T47D (cell line): ENCODE measurements at places on chromosomes 6 and 20.

GRCh38 chr6:14286144-14286543 is 168.6 kb downstream of the CD83 start:
- DNase-seq, result no peak

DNA sequence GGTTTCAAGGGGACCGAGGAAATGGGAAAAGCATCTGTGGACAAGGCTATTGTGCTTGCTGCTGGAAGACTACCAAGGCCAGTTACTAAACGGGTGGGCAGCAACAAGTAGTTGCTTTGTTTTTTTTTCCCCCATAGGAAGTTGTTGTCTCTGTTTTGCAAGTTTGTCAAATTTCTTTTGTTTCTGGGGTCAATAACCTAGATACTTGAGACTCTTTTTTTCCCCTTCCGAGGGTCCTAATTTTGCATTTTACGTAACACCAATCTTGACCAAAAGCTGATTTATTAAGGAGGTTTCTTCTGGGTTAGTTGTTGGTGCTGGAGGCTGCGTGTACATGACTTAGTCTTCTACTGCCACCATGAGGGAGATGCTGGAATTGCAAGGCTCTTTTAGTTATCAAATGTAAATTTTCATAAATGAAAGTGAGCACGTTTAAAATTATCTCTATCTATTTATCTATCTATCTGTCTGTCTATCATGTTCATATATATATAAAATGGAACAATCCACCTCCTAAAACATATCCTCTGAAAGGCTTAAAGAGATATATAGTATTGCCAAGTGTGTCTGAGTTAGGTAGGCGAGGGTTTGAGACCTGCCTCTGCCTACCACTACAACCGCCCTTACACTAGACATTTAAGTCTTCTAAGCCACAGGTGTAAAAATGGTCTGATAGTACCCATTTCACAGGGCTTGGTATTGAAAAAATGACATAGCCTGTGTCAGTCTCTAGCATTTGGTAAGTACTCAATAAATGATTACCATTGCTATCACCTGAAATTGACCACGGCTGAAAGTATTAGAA is 60.2 kb downstream of the GCLC start:
- no peak for DNase-seq

DNA sequence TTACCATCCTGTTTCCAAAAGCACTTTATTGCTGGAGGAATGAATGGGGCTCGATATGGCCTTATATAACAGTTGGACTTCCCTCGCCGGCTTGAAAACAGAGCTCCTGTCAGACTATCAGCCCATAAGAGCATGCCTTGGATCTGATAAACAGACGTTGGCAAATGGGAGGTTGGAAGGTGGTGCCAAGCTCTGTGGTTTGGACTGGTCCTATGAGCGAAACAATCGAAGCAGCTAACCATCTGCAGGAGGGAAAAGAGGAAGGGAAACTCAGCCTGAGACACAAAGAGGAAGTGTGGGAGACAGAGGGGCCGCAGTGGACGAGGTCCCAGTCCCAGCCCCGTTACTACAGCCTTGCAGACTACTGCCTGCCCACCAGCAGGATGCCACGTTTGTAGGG is 92.9 kb downstream of the TFAP2C start:
- no peak for DNase-seq

DNA sequence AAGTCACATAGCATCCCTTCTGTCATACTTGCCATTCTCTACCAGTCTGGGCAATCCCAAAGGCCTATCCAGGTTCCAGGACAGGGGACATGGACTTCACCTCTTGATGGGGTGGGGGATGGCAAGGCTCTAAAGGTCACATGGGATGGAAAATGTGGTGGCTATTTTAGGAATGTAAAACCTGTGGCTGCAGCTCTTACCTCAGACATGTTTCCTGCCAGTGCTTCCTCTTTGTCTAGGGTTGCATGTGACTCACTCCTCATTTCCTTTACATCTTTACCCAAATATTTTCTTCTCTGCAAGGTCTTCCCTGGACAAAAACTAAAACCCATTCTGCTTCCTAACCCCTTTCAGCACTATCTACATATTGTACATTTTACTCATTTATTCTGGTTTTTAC is 135.7 kb downstream of the BTBD3 start:
- DNase-seq, result no peak

DNA sequence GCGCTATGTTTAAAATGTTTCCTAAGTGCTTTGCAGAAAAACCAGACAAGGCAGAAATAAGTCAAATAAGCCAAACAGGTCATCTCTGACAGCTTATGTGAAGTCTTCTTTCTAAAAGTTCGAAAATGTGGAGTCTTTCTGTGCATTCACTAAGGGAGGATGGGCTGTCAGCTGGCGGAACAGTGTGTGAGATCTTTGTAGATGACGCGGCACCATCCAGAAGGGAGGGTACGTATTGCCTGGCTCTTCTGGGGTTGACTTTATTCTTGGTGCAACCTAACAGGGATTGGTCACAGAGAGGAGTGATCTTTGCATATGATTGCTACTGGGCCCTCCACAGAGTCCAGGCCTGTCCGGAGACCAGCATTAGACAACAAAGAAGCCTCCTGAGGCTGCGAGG is 114.5 kb upstream of the EDN1 start:
- DNase-seq, result no peak

DNA sequence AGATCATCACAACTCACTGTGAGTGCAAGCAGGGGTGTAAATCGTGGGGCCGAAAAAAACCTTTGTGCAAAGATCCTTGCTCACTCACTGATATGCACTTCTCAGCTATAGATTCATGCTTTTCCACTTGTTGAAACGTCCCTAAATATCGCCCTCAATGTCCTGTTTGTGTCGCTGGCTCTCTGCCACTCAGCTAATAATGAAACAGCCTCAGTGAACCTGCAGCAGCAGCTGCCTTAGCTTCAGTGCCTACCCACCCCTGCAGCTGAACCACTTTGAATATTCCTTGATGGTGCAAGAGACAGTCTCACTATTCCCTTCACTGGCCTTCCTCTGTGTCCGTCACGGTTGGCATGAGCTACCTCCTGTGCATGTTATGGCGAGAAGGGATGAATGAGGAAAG is 128.9 kb upstream of the NAA20 start:
- no peak for DNase-seq

GRCh38 chr20:36082315-36082915 is 72.1 kb upstream of the EPB41L1 start:
- DNase-seq, result no peak
